NCI-H2029 (cell line): ENCODE measurements at places on chromosomes 6 and 20.

- DNase-seq, result no peak
Measured at GRCh38 chr6:85490516-85491248, 40.8 kb downstream of the NT5E start.

DNA sequence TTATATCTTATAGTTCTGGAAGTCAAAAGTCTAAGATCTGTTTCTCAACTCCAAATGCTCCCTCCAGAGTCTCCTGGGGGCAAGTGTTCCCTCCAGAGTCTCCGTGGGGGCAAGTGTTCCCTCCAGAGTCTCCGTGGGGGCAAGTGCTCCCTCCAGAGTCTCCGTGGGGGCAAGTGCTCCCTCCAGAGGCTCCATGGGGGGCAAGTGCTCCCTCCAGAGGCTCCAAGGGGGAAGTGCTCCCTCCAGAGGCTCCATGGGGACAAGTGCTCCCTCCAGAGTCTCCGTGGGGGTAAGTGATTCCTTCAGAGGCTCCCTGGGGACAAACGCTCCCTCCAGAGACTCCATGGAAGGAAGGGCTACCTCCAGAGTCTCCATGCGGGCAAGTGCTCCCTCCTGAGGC lies 34.0 kb upstream of the THBS2 start:
- no peak for DNase-seq

GRCh38 chr6:46220352-46221221 lies 49.8 kb upstream of the ENPP5 start:
- DNase-seq, result no peak

GRCh38 chr20:22752324-22752723 lies 168.0 kb upstream of the FOXA2 start:
- DNase-seq, result no peak
